ENCODE measurements at places on chromosomes 12 and 14. TPM values are rescaled to one million over a fixed set of nuclear protein-coding genes. Genes with fewer than 3 reads are reported as not detected.

Gene TOGARAM1
- total RNA-seq, result 5.5 TPM

Gene CGRRF1
- total RNA-seq, result 16.1 TPM

Gene KCNK10
- not detected for total RNA-seq

Gene ZDHHC22
- not detected for total RNA-seq

Gene LRRC43
- total RNA-seq, result 11.5 TPM

Gene MAP3K9
- total RNA-seq, result 2.9 TPM

Gene FOXM1
- 43.2 TPM for total RNA-seq

Gene TAS2R14
- total RNA-seq, result 1.4 TPM

Gene PMEL
- total RNA-seq, result 0.58 TPM

Gene AVPR1A
- total RNA-seq, result not detected
